Stimulated activated CD4-positive, alpha-beta T cell treated with anti-CD3 and anti-CD28 coated beads, Interleukin-15, amount 100 ng/mL, for 1 hour (primary cell): ENCODE measurements at places on chromosomes 6 and 20.

DNA sequence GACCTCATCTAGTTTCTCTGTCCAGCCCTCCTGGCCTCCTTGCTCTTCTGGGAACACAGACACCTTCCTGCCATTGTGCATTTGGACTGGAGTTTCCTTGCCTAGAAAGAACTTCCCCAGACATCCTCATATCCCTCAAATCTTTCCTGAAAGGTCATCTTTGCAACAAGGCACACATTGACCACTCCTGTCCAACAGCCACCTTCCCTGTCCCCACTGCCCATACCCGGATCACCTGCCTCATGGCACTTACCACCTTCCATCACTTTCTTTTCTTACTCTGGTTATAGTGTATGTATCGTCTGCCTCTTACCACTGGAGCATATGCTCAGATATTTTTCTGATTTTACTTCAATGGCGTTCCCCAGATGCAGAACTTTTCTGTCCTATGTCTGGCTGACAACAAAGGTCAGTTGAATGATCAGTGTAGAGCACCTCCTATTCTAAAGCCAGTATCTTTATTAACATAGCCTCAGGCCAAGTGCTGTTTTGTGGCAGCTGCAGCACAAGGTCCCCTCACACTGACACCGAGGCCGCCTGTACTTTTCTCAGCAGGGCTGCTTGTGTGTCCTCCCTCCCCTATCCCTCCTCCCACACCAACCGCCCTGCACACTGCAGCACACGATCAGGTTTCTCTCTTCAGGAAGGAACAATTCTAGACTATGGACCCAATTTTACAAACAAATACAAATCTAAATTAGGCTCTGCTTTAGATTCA lies 4.1 kb downstream of the HLA-C start:
- no peak for DNase-seq

DNA sequence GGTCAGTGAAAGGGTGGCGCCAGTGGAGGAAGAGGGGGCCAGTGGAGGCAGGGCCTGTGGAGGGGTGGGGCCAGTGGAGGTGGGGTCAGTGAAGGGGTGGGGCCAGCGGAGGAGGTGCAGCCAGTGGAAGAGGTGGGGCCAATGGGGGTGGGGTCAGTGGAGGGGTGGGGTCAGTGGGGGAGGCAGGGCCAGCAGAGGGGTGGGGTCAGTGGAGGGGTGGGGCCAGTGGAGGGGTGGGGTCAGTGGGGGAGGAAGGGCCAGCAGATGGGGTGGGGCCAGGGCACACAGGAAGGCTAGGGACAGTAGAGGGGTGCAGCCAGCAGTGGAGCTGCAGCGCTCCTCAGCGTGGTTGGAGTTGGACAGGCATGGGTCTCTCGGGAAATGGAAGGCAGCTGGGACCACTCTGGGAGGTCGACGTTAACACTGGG lies 18.7 kb downstream of the ADRM1 start:
- DNase-seq = no peak

- no peak for DNase-seq
These were observed 22.0 kb upstream of the L3MBTL3 start for GRCh38 chr6:129996387-129996786.

DNA sequence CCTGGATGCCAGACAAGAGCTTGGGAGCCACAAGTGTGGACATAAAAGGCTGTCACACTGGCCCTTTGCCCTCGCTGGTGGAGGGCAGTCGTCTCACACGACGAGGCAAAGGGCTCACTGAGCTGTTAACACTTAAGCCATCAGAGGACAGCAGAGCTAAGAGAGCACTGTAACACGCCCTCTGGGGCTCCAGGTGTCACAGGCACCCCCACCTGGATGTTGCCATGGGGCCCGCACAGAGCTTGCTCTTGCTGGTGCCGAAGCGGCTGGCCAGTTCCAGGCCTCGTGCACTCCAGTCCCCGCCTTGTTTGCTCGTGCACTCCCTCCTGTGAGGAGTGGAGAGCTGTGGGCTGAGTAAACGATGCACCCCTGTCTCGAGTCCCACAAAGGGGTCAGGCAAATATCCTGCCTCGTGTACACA lies 37.4 kb downstream of the SLC35D3 start:
- no peak for DNase-seq

GRCh38 chr6:144741659-144742058 lies 456.5 kb downstream of the UTRN start:
- no peak for DNase-seq

DNA sequence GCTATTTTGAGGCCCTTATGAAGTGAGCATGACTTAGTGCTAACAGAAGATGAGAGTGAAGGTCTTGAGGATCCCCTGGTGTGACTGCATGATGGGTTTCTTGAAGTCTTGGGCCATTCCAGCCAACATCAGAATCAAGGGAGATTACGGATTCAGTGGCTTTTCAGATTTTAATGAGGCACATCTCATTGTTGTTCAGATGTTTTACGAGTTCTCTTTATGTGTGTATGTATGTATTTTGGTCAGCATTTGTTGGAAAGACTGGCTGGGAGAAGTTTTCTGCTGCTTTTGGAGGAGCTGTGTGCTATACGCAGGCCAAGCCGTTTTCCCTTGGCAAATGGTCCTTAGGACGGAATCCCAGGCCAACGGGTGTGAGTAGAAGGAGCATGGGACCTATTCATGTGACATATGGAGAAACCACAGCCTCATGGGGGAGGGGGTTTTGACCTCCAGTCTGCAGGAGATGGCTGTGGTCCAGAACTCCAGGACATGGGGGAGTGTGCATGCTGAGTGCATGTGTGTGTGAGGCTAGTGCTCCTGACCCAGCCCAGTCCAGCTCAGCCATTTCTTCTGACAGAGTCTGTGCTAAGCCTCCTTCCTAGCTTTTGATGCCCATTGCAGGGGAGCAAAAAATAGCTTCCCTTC lies 35.3 kb downstream of the CHMP4B start:
- DNase-seq = no peak

DNA sequence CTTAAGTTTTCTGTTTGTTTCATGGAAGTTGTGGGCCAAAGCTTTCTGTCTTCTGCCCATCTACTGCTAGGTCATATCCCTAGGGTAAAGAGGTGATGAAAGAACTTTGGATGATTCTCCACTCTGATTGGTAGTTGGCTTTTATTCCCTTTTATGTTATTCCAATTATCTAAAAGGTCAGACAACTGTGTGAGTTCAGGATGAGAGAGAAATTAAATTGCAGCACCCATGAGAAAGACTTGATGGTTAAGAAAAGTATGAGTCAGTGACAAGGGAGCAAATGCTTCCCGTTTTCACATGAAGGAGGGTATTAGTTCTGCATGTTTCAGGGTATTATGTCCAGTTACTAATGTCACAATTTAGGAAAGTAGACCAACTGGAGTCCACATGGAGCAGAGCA lies 136.3 kb downstream of the CD109 start:
- no peak for DNase-seq

- no peak for DNase-seq
These were observed 125.9 kb downstream of the OGFRL1 start for GRCh38 chr6:71414486-71414885.
